ENCODE measurements at places on chromosomes 5 and 9.

GRCh38 chr9:138014563-138014945 lies 137.0 kb downstream of the CACNA1B start:
- no peak for DNase-seq

DNA sequence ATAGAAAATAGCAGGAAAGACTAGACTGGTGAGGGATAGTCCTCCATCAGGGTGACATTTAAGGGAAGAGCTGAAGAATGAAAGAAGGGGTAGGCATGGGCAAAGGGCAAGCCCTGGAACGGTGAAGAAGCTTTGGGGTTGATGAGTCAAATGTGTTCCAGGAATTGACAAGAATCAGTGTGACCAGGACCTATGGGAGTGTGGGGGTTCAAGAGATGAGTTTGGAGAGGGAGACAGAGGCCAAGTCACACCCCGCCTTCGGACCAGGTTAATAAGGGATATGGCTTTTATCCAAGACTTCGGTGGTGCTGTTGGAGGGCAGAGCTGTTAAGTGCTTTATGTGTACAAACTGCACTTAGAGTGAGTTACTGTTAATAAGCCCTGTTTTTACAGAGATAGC lies 920 bp downstream of the PMPCA start:
- DNase-seq: no peak

GRCh38 chr5:172710676-172711075 lies 60.3 kb downstream of the DUSP1 start:
- no peak for DNase-seq

DNA sequence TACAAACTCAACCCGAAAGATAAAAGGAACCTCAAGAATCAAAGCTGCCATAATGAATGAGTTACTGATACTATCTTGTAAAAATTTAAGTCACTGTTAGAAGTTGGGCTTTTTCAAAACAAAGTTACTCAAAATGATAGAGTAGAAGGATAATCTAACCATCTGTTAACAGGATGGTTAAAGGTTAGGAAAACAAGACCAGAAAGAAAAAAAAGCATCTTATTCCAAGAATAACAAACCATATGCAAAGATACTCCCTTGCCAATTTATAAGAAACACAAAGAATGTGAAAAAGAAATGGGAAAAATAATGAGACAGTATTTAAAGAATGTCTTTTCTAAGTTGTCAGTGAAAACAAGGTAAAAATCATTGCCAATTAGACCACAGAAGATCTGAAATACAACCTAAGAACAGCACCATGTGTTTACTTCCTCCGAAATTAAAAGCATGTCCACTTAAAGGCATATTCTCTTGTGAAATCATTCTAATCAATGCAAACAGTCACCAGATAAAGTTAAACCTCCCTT lies 51.2 kb downstream of the STRBP start:
- DNase-seq: no peak

- no peak for DNase-seq
Observed at GRCh38 chr5:122014236-122014935, 52.6 kb downstream of the SRFBP1 start.

- DNase-seq: no peak
Observed at GRCh38 chr5:97923496-97923895, 740.4 kb upstream of the RIOK2 start.

DNA sequence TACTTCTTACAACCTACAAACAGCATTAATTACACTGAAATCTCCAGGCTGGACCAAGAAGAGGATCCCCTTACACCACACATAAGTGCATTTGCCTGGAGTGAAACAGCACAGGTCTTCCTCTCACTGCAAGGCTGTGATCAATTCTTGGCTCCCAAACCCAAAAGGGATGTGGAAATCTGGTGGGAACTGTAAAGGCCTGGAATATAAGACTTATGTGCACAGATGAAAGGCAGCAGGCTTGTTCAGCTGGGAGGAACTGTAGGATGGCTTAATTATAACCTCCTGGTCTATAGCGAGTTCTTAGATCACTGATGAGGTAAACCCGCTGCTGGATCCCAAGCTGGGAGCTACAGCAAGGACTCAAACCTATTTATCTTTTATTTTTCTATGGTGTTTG lies 182.9 kb upstream of the TNC start:
- no peak for DNase-seq

- DNase-seq: no peak
Observed at GRCh38 chr5:39192450-39193160, 26.8 kb downstream of the FYB1 start.

- DNase-seq: no peak
Observed at GRCh38 chr5:15001517-15001916, 129.9 kb upstream of the ANKH start.

DNA sequence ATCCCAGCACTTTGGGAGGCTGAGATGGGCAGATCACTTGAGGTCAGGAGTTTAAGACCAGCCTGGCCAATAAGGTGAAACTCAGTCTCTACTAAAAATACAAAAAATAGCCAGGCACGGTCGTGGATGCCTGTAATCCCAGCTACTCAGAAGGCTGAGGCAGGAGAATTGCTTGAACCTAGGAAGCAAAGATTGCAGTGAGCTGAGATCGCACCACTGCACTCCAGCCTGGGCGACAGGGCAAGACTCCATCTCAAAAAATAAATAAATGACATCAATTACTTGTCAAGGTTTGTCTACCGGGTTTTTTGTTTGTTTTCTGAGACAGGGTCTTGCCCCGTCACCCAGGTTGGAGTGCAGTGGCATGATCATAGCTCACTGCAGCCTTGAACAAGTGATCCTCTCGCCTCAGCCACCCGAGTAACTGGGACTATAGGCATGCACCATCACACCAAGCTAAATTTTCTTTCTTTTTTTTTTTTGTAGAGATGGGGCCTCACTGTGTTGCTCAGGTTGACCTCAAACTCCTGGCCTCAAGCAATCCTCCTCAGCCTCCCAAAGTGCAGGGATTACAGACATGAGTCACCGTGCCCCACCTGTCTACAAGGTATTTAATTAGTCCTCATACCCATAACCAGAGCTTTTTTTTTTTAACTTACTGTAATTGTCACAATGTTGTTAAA lies 64.9 kb downstream of the SUSD1 start:
- DNase-seq: peak; percentile 4

DNA sequence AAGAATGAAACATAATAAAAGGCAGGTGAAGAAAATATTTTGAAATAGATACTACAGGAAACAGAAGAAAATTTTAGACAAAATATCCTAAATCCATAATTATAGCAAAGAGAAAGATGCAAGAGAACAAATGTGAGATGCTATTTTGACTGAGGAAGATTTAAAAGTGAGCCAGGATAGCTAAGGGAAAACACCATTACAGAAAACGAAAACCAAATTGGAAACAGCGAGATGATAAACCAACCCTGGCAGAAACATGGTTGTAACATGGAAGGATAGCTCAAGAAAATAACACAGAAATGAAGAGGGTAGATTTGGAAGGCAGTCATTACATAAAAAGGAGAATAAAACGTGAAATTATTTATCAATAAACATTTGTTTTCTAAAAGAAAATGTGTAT lies 267.2 kb upstream of the NREP start:
- DNase-seq: no peak

GRCh38 chr9:10052181-10052580 lies 560.6 kb downstream of the PTPRD start:
- DNase-seq: no peak

- DNase-seq: peak; percentile 19
Observed at GRCh38 chr5:131747180-131748105, 49.4 kb downstream of the FNIP1 start.

GRCh38 chr9:69063839-69064238 lies 28.3 kb downstream of the FXN start:
- DNase-seq: no peak

DNA sequence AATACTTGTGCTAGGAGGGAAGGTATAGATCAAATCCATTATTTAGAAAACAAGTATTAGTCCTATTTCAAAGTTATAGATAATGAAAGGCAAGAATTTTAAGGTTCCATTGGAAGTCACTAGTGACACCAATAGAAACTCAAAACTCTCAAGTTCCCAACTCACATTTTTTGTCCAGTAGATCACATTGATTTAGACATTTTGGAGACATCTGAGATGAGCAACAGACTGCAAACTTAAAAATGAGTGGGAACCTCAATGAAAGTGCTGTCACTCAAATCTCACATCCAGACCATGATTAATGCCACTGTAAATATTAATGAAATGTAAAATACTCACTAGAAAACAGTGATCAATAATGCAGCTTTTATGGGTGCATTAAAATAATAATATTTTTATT lies 405.0 kb downstream of the ENC1 start:
- no peak for DNase-seq

DNA sequence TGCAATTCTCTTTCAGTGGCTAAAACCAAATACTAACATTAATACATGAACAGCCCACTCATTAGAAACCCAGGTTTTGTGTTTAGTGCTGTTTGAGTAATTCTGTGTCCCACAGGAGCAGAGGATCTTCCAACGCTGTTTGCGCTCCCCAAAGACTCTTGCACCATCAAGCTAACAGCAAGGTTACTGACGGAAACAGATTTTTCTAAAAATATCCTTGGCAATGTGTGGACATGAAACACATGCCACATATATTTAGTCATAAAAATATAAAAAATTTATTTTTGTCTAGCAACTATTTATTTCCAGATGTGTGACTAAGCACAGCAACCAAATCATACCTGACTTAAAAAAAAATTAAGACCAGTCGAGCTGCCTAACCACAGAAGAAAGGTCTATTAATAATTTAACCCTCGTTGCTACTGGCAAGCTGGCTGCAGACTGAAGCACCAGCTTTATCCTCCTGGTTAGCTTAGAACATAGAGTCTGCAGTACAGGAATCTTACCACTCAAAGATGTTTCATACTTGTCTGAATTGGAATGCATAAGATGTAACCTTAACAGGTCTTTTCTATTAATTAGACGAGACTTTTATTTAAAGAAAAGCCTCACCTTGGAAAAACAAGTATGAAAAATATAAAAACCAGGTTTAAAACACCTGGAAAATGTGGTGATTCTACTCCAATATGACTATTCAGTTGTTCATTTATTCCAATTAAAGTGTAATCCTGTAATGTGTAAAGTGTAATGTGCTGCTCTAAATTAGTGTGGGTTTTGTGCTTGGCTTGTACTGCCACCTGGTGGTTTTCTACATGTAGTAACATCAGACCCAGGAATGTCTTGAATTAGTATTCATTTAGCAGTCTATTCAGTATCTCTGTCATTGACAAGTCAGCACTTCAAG lies 272.5 kb downstream of the EPB41L4A start:
- peak; percentile 73 for DNase-seq

- DNase-seq: no peak
Observed at GRCh38 chr5:100550531-100551051, 15.4 kb downstream of the FAM174A start.

GRCh38 chr5:77086689-77087483 lies at the start of gene ZBED3:
Gene ZBED3, minus strand, starts transcription at chr5:77087285. Its CDS starts 9,407 bp downstream, at chr5:77077878.
- DNase-seq: peak; percentile 79

DNA sequence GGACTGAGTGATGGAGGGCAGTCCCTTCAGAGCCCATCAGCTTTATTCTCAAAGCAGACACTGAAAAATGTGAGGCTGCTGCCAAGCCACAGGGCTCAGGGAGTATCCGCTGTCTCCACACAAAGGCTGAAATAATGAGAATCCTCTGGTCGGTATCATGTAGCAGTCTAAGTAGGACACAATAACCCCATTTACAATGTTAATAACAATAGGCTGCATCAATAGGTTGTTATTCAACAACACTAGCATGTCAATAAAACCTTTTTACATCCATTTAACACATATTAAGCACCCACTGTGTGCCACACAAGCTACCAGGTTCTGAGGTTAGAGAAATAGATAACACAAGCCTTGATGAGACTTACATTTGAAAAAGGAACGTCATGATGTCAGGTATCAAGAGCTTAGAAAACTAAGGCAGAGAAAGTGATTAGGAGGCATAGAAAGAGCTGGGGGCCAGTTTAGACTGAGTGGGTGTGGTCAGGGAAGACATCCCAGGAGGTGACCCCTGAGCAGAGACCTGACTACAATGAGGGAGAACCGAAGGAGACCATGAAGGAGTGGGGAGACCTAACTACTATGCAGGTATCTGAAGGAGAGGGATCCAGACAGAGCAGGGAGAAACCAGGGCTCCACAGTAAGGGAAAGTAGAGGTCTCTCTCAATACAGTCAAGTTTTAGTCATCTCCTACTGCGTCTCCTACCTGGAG lies 140.1 kb upstream of the GRIA1 start:
- DNase-seq: no peak

DNA sequence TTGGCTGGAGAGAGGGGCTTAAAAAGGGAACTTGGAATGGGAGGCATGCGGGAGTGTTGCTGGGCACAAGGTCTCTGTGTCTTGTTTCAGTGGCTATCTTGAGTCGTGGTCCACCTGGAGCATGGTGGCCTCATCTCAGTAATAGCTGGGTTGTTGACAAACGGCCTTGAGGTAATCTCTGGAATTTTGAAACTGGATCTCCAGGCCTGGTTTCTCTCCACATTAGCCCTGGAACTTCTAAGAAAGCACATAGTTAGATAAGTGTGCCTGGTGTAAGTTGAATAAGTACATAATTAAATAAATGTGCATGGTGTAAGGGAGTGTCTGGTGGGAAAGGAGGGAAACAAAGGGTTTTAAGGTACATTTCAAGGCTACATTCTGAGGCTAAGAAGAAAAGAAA lies 62.2 kb downstream of the INIP start:
- DNase-seq: no peak

GRCh38 chr9:114878879-114879564 lies 51.4 kb downstream of the TNFSF8 start:
- DNase-seq: no peak

- peak; percentile 71 for DNase-seq
Observed at GRCh38 chr9:82606492-82607382, 456.2 kb downstream of the RASEF start.

Measured in A172 (cell line).